ENCODE measurements at places on chromosomes 13 and 19.

DNA sequence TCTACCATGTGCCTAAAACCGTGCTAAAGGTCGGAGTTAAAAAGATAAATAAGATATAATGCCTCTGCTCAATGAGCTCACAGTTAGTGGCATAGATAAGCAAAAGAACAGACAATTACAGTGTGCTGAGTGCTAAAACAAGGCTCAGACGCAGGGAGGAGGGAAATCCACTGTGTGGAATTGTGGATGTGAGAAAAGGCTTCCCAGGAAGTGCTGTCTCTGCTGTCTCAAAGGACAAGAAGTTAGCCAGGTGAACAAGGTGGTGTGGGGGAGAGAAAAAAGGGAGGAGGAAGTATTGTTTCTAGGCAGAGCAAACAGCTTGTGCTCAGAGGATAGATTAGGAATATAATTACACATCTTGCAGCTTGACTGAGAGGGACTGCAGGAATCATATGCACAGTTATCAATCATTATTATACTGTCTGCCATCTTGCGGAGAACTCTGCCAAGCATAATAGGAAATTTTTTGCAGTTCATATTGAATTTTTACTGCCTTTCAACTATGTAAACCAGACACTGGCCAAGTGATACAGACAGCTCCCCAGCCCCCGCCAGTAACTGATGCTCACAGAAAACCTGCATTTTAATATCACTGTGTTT, 9.3 kb downstream of the C13orf42 start:
- DNase-seq = peak; percentile 3

DNA sequence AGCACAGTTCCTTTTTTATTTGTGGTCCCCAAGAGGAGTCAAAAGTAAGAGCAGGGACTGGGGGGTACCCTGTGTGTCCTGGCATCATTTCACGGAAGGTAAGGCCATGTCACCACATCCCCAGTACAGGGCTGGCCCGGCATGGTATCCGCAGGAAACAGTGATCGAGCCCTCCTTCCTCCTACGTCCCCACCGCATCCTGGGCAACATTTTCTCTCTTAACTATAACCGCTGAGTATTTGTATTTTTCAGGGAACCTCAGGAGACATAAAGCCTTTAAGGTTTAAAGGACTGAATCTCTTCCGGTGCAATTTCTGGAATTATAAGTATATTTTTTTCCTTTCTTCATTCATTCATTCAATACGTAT, 13.6 kb upstream of the LATS2 start:
- no peak for DNase-seq

- DNase-seq = peak; percentile 34
Observed at GRCh38 chr13:35554972-35555623, 78.6 kb upstream of the MAB21L1 start.

DNA sequence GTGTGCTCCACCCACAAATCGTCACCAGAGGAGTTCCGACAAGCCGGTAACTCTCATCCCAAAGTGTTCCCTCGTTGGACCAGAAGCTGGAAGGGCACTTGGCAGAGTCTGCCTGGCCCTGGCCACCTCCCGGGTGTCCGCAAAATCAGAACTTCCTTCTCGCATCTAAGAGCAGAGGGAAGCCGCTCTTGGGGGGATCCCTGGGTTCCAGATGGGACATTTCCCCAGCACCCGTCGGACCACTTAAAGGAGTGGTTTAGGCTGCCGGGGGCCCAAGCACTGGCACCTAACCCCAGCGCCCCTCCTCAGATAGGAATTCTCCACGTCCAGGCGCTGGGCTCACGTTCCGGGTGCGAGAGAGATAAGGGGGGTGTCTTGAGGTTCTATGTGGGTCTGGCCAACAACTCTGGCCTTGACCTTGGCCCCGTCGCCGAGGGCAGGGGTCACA, 857 bp upstream of the MAP2K7 start:
- no peak for DNase-seq

DNA sequence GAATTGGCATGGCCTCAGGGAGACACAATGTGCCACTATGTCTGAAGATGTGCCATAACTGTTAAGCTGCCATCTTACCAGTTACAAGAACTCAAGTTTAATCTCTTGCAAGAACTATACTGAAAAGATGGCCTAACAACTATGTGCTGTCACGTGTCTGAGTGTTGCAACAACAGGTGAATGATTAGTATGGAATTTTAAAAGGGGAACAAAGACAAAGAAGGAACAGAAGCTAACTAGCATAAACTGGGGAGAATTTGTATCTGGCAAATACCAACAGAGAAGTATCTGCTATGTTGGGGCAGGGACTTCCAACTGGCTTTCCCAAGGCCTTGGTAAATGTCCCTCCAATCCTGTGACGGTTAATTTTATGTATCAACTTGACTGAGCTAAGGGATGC, 11.5 kb upstream of the ACOD1 start:
- DNase-seq = no peak

- DNase-seq = no peak
Observed at GRCh38 chr13:61830475-61830874, 414.8 kb upstream of the PCDH20 start.

Data from NCI-H2171 treated with DMSO at 0.1 percent for 48 hours (cell line).